ENCODE measurements at places on chromosomes 2 and 18. TPM values are rescaled to one million over a fixed set of nuclear protein-coding genes. Genes with fewer than 3 reads are reported as not detected.

GRCh38 chr2:65453916-65454315, 21.5 kb upstream of the SPRED2 start:
- H3K36me3 ChIP-seq = no peaks in the 10 kb centered on the region
- H3K27ac ChIP-seq = no peak overlapping the region
- H3K4me1 ChIP-seq = no peaks in the 10 kb centered on the region
- H3K27me3 ChIP-seq = peaks cover 19% of the 10 kb centered on the region
- no peak for DNase-seq

TXNDC2 gene
- total RNA-seq = not detected

BMP10 gene
- total RNA-seq = not detected

- no peak overlapping the region for H3K4me3 ChIP-seq
- H3K36me3 ChIP-seq = no peaks in the 10 kb centered on the region
- H3K27ac ChIP-seq = no peak overlapping the region
These were observed 300.0 kb downstream of the GBX2 start for GRCh38 chr2:235868224-235868623.

ARHGAP25 gene
- total RNA-seq = 87.7 TPM
